NCI-H146 (cell line): ENCODE measurements at places on chromosomes 13 and 19.

DNA sequence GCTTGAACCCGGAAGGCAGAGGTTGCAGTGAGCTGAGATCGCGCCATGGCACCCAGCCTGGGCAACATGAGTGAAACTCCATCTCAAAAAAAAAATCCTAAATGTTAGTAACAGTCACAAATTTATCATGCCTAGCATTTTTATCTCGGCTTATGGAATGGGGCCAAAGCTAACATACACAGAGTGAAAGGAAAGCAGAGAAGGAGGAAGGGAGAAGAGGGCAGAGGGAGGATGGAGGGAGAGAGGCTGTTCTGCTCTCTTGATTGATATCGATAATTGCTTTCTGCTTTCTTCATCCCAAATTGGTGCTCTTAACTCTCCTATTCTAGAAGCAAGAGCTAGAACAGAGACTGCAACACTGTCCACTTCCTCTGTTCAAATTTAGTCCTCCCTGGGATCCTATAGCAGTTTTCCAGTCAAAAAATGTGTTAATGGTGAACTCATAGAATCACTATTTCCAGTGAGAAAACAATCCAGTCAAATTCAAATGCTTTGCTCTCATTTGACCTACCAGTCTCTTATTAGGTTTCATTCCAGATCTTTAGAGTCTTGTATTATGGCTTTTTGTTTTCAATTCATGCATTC lies 15.8 kb upstream of the TUBGCP3 start:
- no peak for DNase-seq

DNA sequence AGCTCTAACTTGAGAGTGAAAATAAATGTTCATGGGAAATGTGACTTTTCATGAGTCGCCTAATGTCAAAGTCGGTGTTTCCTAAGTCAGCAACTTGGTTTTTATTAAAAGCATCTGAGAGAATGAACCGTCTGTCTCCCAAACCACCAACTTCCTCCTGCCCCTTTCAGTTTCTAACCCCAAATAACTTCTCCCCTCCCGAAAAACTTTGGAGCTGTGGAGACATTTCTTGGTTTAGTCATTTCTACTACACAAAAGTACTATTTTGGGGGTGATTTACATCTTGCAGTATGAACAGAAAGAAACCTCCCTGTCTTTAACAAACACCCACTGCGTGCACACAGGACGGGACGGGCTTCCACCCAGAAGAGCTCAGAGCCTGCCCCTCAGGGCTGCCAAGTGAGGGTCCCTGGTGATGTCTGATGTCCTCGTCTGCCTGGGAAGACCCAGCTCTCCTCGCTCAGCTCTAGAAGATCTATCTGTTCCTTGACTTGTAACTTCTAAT lies 65.0 kb downstream of the RASA3 start:
- no peak for DNase-seq

GRCh38 chr13:38921081-38921480 lies 69.5 kb downstream of the STOML3 start:
- DNase-seq, result no peak

GRCh38 chr13:54592201-54592600 lies 1563.6 kb downstream of the OLFM4 start:
- no peak for DNase-seq

DNA sequence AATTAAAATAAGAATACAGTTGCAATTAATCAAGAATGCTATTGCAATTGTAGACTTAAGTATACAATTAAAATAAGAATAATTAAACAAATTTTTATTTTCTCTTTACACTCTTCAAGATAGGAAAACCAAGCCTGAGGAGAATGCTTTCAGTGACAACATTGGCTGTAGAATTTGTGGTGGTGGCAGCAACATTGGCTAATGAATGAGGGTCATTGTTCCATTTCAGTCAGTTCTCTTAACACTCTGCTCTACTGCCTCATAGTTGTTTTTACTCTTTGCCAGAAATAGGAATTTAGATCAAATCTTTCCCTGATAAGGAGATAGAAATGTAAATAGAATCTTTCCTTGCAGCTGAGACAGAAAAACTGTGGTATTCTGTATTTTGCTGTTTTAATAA lies 391.6 kb downstream of the PCDH20 start:
- DNase-seq, result no peak

GRCh38 chr13:66704110-66704509 lies 526.0 kb downstream of the PCDH9 start:
- no peak for DNase-seq

DNA sequence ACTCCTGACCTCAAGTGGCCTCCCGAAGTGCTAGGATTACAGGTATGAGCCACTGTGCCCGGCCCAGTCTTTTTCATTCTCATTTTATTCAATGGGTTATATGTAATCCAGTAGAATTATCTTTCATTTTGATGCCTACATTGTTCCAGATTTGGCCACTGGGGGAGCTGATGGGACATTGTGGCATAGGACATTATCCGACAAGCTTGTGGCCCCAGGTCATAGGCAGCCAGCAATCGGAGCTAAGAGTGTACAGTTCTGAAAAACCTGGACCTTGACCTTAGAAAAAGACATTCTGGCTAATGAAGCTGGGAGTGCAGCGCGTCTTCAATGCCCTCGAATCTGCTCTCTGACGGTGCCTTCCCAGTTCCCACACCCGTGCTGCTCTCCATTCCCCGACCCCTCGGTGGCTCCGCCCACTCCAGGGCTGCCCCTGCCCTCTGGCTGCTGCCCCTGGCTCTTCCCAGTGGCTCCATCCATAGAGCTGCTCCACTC lies 108.7 kb downstream of the TEX29 start:
- DNase-seq, result peak; percentile 75

DNA sequence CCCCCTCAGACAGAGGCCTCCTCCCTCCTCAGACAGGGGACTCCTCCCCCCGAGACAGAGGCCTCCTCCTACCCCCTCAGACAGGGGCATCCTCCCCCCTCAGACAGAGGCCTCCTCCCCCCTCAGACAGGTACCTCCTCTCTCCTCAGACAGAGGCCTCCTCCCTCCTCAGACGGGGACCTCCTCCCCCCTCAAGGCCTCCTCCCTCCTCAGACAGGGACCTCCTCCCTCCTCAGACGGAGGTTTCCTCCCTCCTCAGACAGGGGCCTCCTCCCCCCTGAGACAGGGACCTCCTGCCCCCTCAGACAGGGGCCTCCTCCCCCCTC lies 13.9 kb downstream of the C3 start:
- DNase-seq, result no peak

GRCh38 chr13:31675440-31675953 lies 63.8 kb upstream of the RXFP2 start:
- DNase-seq, result no peak

- no peak for DNase-seq
Measured at GRCh38 chr13:31638577-31638976, 100.7 kb upstream of the RXFP2 start.

- peak; percentile 45 for DNase-seq
Measured at GRCh38 chr19:3785451-3785937, 687 bp downstream of the MATK start.

DNA sequence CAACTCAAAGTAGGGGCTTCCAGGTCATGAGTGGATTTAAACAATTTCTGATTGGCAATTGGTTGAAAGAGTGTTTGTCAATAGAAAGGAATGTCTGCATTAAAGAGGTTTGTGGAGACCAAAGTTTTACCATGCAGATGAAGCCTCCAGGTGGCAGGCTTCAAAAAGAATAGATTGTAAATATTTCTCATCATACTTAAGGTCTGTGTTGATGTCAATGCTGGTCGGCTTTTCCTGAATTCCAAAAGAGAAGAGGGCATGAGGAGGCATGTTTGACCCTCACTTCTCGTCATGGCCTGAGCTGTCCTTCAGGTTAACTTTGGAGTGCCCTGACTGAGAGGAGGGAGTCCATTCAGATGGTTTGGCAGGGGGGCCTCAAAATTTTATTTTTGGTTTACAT lies 125.4 kb upstream of the RFC3 start:
- no peak for DNase-seq

- DNase-seq, result peak; percentile 56
Measured at GRCh38 chr19:55068950-55069864, 6.3 kb upstream of the RDH13 start.

- DNase-seq, result no peak
Measured at GRCh38 chr19:33382982-33383381, 9.5 kb downstream of the CEBPG start.

DNA sequence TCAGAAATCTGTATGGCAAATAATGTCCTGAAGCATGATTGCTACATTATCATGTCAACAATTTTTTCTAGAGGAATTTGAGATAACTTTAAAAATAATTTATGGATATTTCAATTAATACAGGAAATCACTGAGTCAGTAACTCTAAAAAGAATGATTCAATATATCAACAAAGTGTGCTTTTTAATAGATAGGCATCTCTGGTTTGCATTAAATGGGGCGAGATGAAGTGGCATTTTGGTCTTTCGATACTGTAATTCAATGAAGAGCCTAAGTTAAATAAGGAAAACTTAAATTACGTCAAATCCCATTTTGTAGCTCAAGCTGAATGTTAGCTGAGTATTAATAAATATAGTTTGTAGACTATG lies 342.8 kb downstream of the DACH1 start:
- DNase-seq, result no peak

DNA sequence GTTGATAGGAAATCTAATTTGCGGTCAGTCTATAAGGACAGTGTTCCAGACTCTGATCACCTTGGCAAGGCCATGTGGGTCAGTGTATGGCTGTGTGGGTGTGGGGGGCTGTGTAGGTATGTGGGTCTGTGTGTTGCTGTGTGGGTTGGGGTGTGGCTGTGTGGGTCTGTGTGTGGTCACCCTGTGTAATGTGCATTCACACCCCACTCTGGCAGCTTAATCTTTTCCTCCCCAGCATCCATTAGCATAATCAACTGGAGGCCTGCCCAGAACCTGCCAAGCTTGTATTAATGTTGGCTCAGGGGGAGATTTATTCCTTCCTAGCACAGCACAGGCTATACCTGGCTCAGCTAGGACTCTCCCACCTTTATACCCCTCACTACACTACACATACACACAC lies 203.2 kb downstream of the TUBA3C start:
- DNase-seq, result no peak

DNA sequence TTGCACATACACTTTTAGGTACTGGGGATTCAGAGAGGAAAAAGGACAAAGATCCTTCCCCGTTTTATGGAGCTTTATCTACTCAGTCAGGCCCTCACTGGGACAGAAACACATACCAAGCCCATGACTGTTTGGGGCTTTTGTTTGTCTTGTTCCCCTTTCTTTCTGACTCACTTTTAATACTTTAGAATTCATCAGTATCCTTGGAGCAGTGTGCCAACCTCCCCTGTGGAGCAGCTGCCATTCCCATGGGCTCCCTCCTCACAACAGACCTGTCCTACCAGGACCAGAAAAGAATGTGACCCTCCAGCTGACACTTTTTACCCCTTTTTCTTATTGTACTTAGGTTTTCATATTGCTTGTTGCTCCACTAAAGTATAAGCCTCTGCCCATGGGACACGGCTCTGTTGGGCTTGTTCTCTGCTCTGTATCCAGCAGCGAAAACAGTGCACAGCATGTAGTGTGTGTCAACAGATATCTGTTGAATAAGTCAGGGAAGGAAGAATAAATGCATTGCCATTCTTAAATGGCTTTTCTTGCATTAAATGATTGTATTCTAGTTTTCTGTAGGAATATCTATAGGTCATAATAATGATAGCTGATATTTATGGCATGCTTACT lies 431.1 kb downstream of the EFNB2 start:
- no peak for DNase-seq

GRCh38 chr19:4573682-4574081 lies 14.2 kb upstream of the SEMA6B start:
- DNase-seq, result no peak

GRCh38 chr13:29771247-29771646 lies 79.2 kb downstream of the UBL3 start:
- peak; percentile 1 for DNase-seq

GRCh38 chr13:18954254-18954653 lies 227.4 kb downstream of the TUBA3C start:
- no peak for DNase-seq

- DNase-seq, result peak; percentile 33
Measured at GRCh38 chr13:74575729-74576125, 441.5 kb upstream of the KLF12 start.

- no peak for DNase-seq
Measured at GRCh38 chr13:52164989-52165388, 5.6 kb upstream of the NEK3 start.
